ENCODE measurements at places on chromosomes 11 and 22. TPM values are rescaled to one million over a fixed set of nuclear protein-coding genes. Genes with fewer than 3 reads are reported as not detected.

POTEH gene
- not detected for total RNA-seq

HOATZ gene
- not detected for total RNA-seq

ADAMTS8 gene
- 1.9 TPM for total RNA-seq

RTN4RL2 gene
- 2.4 TPM for total RNA-seq

MTCH2 gene
- 96.1 TPM for total RNA-seq

DNAJB7 gene
- total RNA-seq = not detected

FAM180B gene
- 0.50 TPM for total RNA-seq

CCDC73 gene
- total RNA-seq = 0.03 TPM

C11orf16 gene
- total RNA-seq = not detected

KRTAP5-1 gene
- not detected for total RNA-seq

FREY1 gene
- not detected for total RNA-seq

CNGA4 gene
- total RNA-seq = 0.17 TPM

MOGAT2 gene
- 3.2 TPM for total RNA-seq

GAB4 gene
- not detected for total RNA-seq

MS4A4A gene
- total RNA-seq = 5.3 TPM

VPREB1 gene
- total RNA-seq = not detected

CYTH4 gene
- total RNA-seq = 0.96 TPM

PARVA gene
- 37.4 TPM for total RNA-seq

OR8A1 gene
- not detected for total RNA-seq

CCDC157 gene
- 4.1 TPM for total RNA-seq

C22orf42 gene
- not detected for total RNA-seq

GP1BB gene
- total RNA-seq = 2.5 TPM

DMC1 gene
- total RNA-seq = 3.0 TPM

NEFH gene
- total RNA-seq = 0.08 TPM

DBX1 gene
- not detected for total RNA-seq

CPT1B gene
- 24.8 TPM for total RNA-seq

ACCS gene
- 5.9 TPM for total RNA-seq

CRYBB3 gene
- not detected for total RNA-seq

VPS11 gene
- 36.9 TPM for total RNA-seq

MYOD1 gene
- not detected for total RNA-seq

DRD2 gene
- 0.67 TPM for total RNA-seq

MMP7 gene
- total RNA-seq = 5.0 TPM

OR51A2 gene
- total RNA-seq = not detected

EMID1 gene
- total RNA-seq = 12.6 TPM

IL18 gene
- 10.3 TPM for total RNA-seq

SHANK3 gene
- total RNA-seq = 2.9 TPM

DEUP1 gene
- total RNA-seq = 0.40 TPM

SLC22A8 gene
- not detected for total RNA-seq

OR8G5 gene
- total RNA-seq = not detected

MRPL49 gene
- 71.0 TPM for total RNA-seq
